ENCODE measurements at places on chromosomes 6 and 20.

DNA sequence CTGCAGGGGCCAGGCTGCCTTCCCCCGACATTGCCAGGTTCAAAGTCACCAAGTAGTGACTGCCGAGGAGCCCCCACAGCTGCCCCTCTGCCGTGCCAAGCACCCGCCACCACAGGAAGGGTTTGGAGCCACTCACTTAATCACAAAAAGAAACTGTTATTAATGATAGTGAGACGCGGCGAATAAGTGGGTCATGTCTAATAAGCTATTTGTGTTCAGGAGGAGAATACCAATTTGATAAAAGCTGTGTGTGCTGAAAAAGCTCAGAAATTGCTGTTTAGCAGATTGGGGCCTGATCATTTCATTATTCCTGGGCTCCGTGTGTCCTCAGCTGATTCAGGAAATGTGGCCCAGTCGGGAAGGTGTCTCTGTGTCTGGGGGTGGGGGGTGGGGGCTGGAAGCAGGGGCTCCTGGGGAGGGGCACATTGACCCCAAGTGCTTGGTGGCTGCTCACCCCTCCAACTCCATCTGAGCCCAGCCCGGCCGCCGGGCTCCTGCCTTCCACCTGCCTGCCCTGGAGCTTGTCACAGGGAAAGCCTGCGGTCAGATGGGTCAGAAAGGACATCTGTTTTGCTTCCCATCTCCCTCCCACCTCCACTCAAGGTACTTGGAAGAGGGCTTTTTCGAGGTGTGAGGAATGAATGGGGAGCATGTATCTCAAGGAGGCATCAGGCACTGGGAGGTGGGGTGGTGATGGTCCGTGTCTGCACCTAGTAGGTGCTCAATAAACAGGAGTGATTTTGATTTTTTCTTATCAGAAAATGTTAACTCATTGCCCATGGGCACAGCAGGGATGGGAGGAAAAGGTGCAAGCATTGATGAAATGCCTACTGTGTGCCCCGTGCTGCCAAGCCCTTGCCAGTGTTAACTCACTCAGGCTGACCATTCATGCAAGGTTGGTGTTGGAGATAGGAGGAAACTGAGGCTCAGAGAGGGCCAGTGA lies 3.0 kb downstream of the VSTM2L start:
- DNase-seq = no peak

GRCh38 chr6:135251498-135252441 lies 70.7 kb downstream of the MYB start:
- no peak for DNase-seq

DNA sequence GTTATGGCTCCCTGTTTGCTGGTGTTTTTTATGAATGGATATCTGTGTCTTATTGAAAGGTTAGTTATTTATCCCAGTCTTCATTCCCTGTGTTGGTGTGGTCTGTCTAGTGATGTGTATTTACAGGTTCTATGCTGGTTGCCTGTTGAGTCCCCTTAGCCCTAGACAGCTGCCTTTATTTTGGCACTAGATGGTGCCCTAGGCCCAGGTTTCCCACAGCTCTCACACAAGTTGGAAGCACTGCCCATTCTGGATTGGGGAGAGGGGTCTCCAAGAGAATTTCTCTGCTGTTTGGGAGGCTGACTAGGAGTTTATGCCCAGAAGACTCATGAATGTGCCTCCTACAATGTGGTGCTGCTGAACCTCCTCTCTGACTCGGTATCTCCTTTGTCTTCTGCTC lies 12.4 kb downstream of the GRM1 start:
- no peak for DNase-seq

GRCh38 chr6:9504191-9504590 lies 910.7 kb downstream of the TFAP2A start:
- DNase-seq = no peak

Data from globus pallidus (tissue), 1 donor.